ENCODE measurements at places on chromosomes 4 and X.

DNA sequence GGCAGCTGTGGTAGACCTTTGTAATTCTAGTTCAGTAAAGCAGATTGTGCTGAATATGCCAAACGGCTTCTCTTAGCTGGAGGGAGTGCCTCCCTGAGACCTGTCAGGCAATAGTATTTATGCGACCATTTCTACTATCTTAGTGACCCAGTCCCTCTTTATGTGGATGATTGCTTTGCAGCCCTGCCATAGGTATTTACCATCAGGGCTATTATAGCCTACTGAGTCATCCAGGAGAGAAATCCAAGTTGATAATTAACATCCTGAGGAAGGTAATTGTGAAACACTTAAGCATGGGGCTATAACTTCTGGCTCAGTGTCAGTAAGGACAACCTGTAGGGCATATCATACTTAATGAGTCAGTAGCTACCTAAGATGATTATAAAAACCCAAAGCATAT lies 103.9 kb upstream of the MAOA start:
- no peak for DNase-seq

GRCh38 chr4:121182296-121182695 lies 18.2 kb upstream of the TNIP3 start:
- DNase-seq = no peak

DNA sequence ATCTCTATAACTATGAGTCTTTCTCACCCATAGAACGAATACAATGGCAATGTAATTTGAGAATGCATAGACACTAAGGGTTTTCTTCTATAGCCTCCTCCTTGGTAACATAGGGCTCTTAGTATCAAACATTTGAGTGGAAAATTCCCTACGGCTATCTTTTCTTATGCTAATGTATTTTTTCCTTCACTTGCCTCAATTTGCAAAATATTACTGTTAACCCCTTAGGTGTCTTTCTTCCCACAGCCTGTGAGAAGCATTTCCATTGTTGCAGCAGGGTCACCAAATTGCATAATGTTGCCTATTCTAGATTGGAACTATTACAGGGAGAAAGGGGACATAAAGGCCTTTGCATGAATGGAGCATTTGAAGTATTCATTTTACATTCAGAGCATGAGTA lies 140.5 kb upstream of the RAPGEF2 start:
- DNase-seq = no peak

- no peak for DNase-seq
Observed at GRCh38 chr4:6454112-6454910, 18.1 kb downstream of the PPP2R2C start.

GRCh38 chrX:19343085-19343534 lies 617 bp upstream of the PDHA1 start:
- no peak for DNase-seq

- no peak for DNase-seq
Observed at GRCh38 chr4:168319486-168320019, 1.0 kb upstream of the DDX60 start.

- DNase-seq = no peak
Observed at GRCh38 chrX:10979956-10980355, 131.2 kb upstream of the HCCS start.

DNA sequence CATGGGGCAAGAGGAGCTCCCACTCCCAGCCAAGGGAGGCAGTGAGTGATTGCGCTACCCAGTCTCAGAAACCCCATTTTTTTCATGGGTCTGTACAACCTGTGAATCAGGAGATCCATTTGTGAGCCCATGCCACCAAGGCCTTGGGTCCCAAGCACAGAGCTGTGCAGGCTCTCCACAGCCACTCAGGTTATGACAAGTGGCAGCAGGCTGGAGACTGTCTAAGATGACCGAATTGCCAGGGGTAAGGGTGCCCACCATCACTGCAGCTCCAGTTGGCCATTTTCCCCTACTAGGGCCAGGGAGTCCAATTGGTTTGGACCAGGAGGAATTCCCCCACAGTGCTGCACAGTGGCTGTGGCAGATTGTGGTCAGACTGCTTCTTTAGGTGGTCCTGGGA lies 407.5 kb upstream of the KLHL4 start:
- DNase-seq = no peak

DNA sequence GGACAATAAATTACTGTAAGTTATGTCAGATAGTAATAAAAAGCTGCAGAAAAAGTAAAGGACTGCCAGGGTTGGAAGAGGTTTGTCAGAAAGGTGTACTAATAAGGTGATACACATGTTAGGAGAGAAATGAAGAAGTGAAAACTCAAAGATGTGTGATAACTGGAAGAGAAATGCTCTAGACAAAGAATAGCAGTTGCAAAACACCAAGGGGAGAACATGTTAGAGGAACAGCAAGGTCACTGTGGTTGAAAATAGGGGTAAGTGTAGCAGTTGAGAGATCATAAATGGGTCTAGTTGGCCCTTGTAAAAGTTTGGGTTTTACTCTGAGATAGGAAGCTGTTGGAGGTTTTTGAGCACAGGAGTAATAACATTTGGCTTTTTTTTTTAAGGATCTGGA lies 46.9 kb downstream of the HSPA4L start:
- DNase-seq = no peak

DNA sequence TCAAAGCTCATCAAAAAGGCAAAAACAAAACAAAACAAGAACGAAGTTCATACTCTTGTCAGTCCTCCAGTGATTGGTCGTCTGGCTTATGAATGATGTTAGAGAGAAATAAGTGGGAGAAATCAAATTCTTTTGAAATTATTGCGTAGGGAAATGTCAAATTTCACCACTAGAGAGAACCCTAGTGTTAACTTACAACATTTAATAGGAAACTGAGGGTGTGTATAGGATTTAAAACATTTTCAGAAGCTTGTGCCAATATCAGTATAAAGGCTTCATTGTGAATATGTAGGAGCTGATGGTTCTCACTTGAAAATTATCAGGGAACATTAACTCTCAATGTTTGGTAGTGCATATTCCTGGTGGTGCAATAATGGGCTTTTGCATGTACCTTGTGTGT lies 17.4 kb downstream of the ADH6 start:
- peak; percentile 73 for DNase-seq

GRCh38 chr4:57151481-57151880 lies 41.3 kb upstream of the IGFBP7 start:
- no peak for DNase-seq

All from fibroblast of mammary gland (primary cell).